ENCODE measurements at places on chromosomes 3 and 15.
A peak's percentile ranks its signal among the peaks of the same experiment; 100 is the strongest.

- no peak for DNase-seq
These were observed 1.7 kb upstream of the SLC2A2 start for GRCh38 chr3:171028025-171028778.

DNA sequence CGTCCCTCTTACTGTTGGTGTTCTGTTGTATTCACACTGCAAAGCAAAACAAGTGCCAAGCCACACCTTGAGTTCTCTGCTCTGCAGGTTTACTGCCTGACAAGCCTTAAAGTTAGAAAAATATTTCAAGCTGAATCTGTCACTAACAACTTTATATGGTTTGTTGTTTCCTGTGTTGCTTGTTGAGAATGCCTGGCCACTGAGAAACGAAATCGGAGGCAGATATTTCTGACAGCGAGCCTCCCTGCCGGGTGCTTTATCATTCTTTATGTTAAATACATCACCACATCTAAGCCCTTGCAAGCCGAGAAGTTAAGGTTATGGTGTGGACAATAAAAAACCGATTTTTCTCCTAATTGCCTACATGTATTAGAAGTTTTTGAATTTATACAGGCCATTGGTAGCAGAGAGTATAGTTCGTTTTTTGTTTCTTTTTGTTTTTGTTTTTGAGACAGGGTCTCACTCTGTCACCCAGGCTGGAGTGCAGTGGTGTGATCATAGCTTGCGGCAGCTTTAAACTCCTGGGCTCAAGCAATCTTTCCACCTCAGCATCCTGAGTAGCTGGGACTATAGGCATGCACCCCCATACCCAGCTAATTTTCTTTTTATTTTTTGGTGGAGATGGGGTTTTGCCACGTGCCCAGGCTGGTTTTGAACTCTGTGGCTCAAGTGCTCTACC is 188.4 kb upstream of the ICE2 start:
- no peak for DNase-seq

- DNase-seq = no peak
These were observed 34.6 kb upstream of the IGF2BP2 start for GRCh38 chr3:185859294-185859972.

DNA sequence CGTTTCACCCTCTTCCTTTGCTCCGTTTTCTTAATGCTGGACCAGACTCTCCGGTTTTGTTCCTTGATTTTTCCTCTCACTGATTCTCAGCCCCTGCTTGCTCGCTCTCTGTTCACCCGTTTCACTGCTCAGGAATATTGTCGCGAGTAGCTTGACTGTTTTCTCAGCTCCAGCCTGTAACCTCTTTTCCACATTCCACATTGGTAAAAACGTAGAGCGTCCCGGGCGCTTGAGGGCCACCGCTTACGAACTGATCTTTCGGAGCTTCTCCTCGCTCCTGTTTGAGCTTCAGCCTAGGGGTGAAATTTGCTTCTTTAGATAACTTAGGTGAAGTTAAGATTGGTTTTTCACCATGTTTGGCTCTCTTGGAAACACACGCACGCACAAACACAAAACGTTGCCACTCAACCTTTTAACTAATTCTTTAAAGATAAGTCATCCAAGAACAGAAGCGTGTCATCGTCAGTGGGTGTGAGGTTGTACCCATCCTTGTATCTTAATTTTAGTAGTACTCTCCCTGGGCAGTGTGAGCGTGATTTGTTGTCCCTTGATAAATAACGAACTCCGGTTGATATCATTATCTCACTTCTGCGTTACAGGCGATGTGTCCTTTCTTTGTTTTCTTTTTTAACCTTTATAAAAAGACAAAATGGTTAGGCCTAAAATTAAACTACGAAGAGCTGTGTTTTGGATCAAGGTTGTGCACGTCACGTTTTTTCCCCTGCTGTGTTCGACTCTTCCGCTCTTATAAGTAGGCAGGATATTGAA is 1.0 kb downstream of the PAK2 start:
- DNase-seq = peak; percentile 21

GRCh38 chr3:105093371-105094252 is 273.1 kb upstream of the ALCAM start:
- DNase-seq = no peak

DNA sequence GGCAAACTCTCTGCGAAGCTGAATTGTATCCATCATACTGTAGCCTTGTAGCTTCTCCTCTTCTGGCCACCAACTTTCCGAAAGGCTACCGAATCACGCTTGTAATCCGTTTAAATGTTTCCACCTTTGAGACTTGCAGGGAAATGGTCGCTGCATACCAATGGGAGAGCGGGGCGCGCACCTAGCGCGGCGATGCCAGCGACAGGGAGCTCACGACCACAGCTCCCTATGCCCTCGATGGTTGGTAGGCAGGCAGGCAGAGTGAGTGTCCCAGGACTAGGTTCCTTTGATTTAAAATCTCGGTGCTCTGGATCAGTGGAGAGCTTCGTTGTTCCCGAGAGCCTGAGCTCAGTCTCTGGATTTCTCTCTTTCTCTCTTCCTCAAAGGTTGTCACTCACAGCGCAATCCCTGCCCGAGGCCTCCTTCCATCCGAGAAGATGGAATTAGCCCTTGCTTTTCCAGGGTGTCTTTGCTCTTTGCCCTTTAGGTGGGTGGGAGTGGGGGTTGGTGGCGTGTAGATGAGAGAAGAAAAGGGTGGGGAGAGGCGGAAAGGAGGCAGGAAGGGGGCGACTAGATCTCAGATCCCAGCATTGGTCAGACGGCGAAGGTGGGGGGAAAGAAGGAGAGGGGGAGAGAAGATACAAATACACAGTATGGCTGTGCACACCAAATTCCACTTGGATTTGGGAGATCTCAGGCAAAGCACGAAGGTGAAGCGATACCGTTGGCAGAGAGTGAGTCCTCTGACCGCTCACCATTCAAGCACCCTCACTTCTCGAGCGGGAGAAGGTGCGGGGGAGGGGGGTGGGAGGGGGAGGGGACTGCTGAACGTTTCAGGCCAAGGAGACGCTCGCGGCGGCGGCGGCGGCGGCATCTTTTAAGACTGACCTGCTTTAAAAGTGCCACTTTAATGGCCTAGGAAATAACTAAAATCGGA is at the start of gene SLITRK3:
Gene SLITRK3, minus strand, starts transcription at position 745 of the 937 bp plus-strand sequence. CDS start 5,554 bp downstream, outside the sequence.
- DNase-seq = no peak

All from activated CD4-positive, CD25-positive, alpha-beta regulatory T cell treated with anti-CD3 and anti-CD28 coated beads, Interleukin-2, amount 50 U/mL, for 16 hours (primary cell).